ENCODE measurements at places on chromosomes 1 and 21.

DNA sequence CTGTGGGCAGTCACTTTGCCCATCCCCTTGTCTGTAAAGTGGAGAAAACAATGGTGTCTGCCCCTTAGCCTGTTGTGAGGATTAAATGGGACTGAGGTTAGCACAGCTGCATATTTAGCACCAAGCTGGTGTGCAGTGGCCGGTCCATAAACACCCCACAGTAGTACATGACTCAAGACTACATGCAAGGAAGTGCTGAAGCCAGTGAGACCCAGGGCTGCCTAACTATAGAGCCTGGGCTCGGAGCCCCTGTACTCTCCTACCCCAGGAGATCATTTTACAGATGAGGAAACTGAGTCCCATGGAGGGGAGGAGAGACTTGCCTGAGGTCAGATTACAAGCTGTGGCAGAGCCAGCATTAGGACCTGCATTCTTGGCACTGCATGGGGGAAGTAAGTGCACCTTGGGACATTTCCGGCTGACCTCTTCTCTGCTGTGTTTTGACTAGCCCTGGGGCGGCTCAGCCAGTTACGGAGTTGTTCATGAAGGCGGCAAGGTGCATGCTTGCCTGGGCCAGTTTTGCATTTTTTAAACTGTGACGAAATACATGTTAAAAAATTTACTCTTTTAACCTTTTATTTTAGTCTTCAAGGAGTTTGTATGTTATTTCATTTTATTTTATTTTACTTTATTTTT, 3.2 kb downstream of the SERINC2 start:
- no peak for DNase-seq

DNA sequence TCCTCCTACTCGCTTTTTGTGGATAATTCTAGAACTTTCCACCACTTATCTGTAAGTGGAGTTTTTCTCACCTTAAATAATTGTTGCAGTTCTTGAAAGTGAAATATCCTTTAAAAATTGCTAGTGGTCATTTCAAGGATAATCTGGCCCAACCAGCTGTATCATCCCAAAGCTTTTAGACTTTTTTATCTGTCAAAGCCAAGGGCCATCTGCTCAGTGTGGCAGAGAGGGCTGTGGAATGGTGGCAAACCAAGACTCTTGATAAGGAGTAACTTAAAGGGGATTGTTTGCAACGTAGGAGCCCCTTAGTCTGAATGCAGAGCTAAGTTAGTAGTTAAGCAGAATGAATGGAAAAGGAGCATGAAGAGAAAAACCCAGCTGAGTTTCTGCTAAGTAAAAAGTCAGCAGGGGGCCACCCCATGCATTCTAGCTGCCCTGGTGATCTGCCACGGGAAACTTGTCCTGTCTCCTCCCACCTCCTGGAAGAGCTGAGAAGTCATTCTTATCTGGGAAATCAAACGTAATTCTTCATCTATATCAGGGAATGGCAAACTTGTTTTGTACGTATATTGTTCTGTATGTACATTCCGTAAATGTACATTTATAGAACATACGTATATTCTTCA, 169.3 kb downstream of the PRDM2 start:
- no peak for DNase-seq

DNA sequence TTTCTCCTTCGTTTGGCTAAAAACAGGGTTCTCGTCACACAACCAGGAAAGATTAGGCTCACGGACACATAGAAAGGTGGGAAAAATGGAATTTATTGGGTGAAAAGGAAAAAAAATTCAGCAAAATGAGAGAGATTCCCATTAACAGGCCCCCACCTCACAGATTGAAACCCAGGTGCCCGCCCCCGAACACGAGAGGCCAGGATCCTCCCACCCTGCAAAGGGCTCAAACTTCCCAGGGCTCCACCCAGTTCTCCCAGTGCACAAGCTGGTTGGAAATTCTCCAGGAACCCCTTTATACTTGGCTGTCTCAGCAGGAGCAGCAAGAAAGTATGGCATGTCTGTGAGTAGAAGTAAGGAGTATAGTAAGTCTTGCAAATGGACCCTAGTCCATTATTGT, 499.7 kb downstream of the RWDD3 start:
- no peak for DNase-seq

DNA sequence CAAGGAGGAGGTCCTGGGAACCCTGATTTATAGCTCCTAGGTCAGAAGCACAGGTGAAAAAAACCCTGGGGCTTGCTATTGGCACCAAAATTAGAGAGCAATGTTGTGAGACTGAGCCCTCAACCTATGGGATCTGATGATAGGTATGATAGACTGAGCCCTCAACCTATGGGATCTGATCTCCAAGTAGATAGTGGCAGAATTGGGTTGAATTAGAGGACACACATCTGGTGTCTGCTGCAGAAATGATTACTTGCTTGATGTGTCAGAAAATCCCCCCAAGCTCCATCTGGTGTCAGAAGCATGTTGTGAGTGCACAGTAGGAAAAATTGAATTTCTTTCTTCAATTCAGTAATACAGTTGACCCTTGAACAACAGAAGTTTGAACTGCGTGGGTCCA, 62.4 kb downstream of the MAP3K21 start:
- DNase-seq: no peak

- DNase-seq: no peak
These were observed 22.7 kb downstream of the WDTC1 start for GRCh38 chr1:27257155-27257554.

- no peak for DNase-seq
These were observed 6.0 kb downstream of the TFF1 start for GRCh38 chr21:42360317-42360716.

GRCh38 chr1:200642481-200642880, 21.9 kb upstream of the KIF14 start:
- DNase-seq: no peak

DNA sequence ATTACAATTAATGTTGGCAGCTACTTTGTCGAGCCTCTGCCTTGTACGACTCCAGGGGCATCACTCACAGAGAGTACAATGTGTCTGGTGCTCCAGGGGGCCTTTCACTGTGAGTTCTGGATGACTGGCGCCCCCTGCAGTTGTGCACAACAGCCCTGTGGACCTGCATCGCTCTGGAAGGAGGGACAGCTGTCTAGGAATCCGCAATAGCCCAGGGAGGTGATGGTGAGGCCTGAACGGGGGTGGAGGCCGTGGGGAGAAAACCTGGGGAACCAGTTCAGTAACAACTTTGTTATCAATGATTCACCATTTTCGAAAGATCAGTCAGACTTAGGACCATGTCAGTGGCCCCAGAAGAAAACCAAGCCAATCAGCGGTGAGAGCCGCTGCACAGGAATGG, 189.1 kb downstream of the KAZN start:
- DNase-seq: no peak

DNA sequence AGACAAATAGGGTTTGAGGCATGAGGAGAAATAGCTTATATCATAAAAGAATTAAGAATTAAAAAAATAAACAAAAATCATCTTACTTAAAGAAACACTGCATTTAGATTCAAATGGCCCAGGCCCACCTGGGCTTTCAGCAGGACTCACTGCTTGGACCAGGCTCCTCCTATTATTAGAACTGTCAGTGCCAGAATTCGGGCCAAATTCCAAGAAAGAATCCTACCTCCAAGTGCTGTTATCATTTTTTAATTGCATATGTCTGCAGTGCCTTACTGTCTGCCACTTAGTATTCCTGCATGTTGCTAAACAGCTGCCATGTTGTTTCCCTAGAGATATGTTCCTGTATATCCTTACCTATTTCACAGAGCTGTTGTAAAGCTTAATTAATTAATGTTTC, 112.0 kb downstream of the BARHL2 start:
- DNase-seq: no peak

DNA sequence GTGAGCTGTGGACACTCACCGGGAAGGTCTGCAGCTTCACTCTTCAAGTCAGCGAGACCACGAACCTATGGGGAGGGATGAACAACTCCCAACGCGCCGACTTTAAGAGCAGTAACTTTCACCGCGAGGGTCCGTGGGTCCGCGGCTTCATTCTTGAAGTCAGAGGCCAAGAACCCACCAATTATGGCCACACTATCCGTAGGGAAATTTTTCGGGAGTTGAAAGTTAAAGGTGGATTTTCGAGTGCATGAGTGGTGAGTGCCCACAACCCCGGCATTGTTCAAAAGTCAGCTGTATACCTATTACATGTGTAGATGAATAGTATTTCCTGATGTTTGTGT, 19.7 kb downstream of the EXOC8 start:
- no peak for DNase-seq
